Fibroblast of villous mesenchyme (primary cell): ENCODE measurements at places on chromosomes 7 and 10. TPM values are rescaled to one million over a fixed set of nuclear protein-coding genes. Genes with fewer than 3 reads are reported as not detected.

The ADAMTS14 gene
- total RNA-seq = 0.86 and 1.6 TPM in 2 replicates

The CNTNAP2 gene
- total RNA-seq = not detected in 2 replicates

The TEX36 gene
- total RNA-seq = not detected in 2 replicates

DNA sequence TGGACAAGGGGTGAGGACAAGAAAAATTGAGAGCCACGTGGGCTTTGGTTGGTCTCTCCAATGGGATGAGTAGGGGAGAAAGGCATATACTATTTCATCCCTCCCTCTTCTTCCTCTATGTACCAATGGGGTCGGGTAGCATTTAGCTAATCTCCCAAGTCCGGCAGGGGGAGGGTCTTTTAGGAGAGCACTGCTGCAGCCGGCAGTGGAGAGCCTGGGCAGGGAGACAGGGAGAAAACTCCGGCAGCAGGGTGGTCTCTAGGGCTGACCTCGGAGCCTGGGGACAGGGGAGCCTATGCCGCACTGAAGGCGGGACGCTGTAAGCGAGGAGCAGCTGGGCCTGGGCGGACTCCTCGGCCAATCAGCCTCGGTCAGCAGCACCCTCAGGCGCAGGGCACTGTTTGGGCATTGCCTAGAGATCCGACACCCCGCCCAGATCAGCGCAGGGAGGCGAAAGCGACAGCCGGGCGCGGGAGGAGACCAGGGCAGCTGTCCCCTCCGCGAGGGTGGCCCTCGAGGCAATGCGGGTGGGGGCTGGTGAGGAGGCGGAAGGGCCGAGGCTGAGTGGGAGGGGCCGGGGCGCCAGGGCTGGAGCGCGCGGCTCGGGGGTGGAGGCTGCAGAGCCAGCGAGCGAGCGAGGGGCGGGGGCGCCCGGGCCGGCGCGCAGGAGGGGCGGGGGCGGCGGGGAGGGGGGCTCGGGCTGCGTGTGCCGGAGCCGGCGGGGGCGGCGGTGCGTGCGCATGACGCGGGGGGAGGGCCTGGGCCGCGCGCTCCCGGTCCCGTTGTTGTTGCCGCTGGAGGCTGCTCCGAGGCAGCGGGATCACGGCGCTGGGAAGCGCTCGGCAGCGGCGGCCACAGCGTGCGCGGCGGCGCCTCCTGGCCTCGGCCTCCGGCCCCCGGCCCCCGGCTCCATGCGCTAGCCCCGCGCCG is at the start of gene AGAP3:
Gene AGAP3 (plus strand): TSS at position 785 of the 930 bp plus-strand sequence. CDS start 267 bp downstream, outside the sequence.
- DNase-seq = peak; percentile 83

GRCh38 chr7:155490697-155491628 is 33.0 kb downstream of the EN2 start:
- no peak for DNase-seq

DNA sequence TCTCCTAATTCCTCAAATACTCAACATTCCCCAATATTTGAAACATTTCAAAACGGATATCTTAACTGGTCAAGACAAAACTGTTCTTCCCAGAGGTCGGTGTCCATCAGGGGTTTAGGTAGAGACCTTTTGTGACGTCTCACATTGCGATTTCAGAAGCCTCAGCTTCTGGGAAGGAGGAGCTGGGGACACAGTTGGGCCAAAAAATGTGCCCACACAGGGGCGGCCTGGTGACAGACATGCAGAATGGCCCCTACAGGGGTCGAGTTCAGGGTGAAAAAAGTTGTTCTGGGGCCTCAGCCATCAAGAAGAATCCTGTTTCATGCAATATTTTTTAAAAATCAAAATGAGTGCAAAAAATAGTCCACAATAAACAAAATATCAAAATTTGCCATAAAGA is 108.7 kb upstream of the PFKP start:
- DNase-seq = no peak

- no peak for DNase-seq
Measured at GRCh38 chr7:131835141-131835540, 278.7 kb upstream of the PODXL start.

The EFCAB10 gene
- total RNA-seq = under 0.01 TPM in 1 of 2 replicates, not detected in the other

- DNase-seq = no peak
Measured at GRCh38 chr10:23238015-23238414, 45.9 kb downstream of the PTF1A start.

The MLXIPL gene
- total RNA-seq = not detected in 2 replicates

GRCh38 chr7:18206331-18206730 is 178.7 kb upstream of the PRPS1L1 start:
- DNase-seq = no peak

GRCh38 chr10:126969310-126969709 is 64.1 kb downstream of the DOCK1 start:
- no peak for DNase-seq

DNA sequence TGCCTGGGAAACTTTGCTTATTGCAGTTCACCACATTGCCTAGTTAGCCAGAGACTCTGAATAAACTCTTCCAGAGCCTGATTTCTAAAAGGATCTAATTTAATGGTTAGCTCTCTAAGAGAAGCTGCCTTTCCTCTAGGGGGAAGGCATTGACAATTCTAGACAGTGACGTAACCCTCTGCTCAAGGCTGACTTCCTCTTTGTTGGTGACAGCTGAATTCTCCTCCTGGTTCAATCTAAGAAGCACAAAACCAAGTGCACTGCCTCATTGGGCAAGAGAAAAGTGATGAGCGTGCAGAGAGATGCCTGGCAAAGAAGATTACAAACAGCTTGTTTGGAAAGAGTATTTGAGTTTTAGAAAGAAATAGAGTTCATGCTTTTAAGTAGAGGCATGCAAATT is 102.7 kb downstream of the MACC1 start:
- no peak for DNase-seq

The CRYGN gene
- total RNA-seq = under 0.01 TPM in 1 of 2 replicates, not detected in the other

DNA sequence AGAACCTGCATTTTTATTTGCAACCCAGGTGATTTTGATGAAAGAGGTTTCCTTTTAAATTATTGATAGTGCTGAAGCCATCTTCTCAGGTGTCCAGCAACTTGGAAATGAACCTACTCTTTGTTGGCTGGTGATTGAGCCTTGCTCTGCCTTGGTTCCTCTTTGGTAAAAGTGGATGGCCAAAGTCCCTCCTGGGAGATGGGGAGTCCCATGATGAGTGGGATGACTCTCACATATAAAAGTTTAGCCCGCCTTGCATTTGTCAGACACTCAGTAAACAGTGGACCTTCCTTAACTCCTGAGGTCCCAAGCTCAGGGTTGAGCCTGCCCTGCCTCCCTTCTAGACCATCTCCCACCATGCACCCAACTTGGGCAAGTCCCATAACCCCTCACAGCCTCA is 28.9 kb upstream of the KAT6B start:
- no peak for DNase-seq

GRCh38 chr10:52644373-52645186 is 128.0 kb downstream of the MBL2 start:
- DNase-seq = peak; percentile 51

- DNase-seq = peak; percentile 16
Measured at GRCh38 chr7:145036604-145037405, 201.0 kb upstream of the TPK1 start.

DNA sequence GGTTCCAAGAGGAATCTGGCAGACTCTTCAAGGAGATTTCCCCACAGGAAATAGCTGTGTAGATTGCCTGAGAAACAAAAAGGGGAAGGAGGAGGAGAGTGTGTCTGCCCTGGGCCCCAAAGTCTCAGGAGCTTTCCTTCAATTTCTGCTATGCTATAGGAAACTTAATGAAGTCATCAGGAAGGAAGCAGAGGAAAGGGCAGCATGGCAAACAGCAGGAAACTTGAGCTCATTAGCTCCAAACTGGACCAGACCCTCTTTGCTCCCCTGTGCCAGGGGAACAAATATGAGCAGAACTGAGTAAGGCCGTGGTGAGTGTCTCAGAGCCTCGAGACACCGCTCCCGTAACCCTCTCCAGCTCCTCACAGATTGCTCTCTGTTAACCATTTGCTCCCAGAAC is 4.8 kb upstream of the KCNIP2 start:
- no peak for DNase-seq

GRCh38 chr7:69817121-69817520 is 218.8 kb downstream of the AUTS2 start:
- DNase-seq = peak; percentile 28

The SHLD2 gene
- 39.3 and 40.6 TPM in 2 replicates for total RNA-seq

- no peak for DNase-seq
Measured at GRCh38 chr7:156950381-156950858, 908 bp downstream of the NOM1 start.

The PRPS1L1 gene
- total RNA-seq = not detected in 2 replicates

DNA sequence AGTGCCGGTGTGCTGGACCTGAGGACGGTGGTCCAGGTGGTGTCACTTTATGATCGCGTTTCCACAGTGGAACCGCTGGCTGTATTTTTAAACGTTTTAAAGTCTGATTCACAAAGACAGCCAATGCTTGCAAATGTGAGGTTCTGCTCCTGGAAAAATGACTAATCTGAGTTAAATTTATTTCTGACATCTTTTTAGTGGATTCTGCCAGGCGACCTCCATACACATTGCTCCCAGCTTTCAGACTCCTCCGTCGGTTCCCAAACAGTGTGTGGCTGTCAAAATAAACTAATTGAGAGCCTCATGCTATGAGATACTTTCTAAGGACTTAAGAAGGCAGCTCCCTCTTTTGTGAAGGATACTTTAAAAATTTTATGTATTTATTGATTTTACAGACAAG is 12.7 kb upstream of the TTYH3 start:
- DNase-seq = peak; percentile 33

DNA sequence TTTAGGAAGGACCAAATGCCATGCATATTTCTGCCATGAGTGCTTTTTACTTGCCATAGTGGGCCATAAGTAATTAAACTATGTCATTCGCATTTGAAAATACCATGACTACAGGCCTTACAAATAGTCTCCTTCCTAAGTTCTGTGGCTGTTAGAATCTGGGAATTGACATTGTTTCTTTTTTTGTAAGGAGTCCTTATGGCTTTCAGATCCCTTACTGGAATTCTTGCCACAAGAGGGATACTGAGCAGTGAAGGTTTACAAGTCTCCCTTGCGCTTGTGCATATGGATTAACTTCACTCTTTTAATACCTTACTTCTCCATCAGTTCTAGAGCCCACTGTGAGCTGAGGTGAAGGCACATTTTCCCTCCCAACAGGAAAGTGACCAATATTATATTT is 166.0 kb downstream of the NRG3 start:
- DNase-seq = no peak

DNA sequence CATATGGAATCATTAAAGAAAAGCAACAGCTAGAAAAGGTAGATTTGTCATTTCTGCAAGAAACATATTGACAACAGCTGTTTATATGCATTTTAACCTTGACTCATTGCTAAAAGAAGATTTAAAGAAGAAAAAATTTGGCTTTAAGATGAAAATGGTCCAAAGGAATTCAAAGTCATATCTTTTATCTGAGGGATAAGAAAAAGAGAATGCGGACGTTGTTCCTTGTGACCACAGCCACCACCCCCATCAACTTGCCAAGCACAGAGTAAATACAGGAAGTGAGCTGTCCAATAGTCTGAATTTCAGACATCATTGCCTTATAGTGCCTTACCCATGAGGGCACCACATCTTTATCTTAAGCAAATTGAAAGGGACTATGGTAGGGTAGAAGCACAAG is 7.3 kb upstream of the CRPPA start:
- peak; percentile 63 for DNase-seq

DNA sequence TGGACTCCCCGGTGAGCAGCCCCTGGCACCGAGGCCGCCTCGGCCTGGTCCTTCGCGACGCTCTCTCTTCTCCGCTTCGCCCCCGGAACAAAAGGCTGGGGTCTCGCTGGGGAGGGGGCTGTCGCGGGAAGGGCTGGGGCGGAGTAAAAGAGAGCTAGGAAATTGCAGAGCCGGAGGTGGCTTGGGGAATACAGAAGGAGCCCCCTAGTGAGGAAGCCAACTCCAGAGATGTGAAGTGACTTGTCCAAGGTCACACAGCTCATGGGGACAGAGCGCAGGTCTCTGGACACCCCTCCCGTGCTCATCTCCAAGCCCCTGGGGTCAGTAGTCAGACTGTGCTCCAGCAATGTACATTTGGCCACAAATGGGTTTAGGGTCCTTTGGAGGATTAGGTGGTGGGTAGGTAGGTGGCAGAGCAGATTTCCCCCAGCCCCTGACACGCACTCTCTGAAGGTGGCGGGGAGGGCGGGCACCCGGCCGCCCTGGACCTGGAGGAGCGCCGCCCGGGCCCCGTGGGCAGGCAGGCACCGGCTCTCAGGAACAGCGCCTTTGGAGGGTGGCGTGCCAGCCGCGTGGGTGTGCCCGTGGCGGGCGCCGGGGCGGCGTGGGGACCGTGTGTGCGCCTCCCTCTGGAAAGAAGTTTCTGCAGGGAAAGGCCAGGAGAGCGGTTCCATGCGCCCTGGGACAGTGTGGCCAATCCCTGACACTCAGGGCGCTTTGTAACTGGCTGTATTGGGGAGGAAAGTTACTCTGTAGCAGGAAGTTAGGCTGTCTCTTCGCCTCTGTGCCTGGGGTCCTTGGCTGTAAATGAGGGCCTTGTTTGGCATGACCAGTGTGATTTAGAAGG is 910 bp downstream of the WIPF3 start:
- DNase-seq = no peak

DNA sequence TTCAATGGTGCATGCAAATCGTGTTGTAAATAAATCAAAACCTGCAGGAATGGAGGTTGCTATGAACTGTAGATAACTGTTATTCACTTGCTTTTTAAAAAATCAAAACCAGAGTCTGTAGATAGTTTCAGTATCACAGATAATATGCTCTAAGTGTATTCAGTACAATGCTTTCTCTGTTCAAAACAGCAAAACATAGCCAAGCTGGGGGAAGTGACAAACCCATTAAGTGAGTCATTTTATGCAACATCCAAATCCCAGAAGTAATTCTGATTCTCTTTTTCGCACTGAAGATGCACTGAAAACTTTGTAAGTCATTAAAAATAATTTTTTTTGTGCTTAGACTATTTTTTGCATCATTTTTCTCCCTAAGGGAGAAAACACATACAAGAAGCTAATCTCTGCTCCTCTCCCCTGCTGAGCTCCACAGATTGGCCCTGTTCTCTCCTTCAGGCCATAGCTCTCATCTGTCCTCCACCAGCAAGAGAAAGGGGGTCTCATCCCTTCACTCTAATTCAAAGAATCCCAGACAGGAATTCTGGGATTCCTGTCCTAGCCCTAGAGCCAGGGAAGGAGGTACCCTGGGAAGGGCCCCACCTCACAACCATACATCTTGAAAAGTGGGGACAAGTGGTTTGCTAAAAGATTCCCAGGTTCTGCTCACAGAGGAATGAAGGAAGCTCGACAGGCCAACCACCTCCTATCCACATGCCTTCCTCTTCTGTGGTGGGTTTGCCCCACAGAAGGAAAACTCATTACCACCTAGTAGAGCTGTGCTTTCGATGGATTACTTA is 4.9 kb downstream of the PRTFDC1 start:
- peak; percentile 45 for DNase-seq
